ENCODE measurements at places on chromosomes 5 and 9. TPM values are rescaled to one million over a fixed set of nuclear protein-coding genes. Genes with fewer than 3 reads are reported as not detected.

GRCh38 chr9:93032545-93032944 is 26.0 kb upstream of the SUSD3 start:
- no peak for DNase-seq

GRCh38 chr5:58481066-58481676 is 10.1 kb upstream of the GAPT start:
- DNase-seq = no peak

GRCh38 chr5:72698481-72698880 is 118.0 kb upstream of the TNPO1 start:
- DNase-seq = no peak

DNA sequence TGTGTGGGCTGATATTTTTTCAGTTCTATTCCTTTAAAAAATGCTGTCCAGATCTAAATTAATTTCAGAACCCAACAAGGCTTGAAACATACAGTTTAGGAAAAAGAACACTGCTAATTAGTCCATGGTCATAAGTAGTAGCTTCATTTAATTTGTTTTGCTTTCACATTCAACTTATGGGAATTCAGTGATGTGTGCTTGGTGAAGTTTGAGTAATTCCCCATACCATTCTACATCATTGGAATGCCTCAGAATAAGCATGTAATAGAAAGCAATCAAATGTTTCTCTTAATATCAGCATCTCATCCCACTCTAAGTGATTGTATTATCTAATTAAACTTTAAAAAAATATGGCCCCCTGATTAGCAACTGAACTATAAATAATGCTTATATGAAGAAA is 2.7 kb downstream of the CNTLN start:
- DNase-seq = no peak

GRCh38 chr5:16593013-16593412 is 23.8 kb downstream of the RETREG1 start:
- DNase-seq = peak; percentile 38

- DNase-seq = no peak
These were observed 98.3 kb upstream of the BOD1 start for GRCh38 chr5:173714551-173715428.

DNA sequence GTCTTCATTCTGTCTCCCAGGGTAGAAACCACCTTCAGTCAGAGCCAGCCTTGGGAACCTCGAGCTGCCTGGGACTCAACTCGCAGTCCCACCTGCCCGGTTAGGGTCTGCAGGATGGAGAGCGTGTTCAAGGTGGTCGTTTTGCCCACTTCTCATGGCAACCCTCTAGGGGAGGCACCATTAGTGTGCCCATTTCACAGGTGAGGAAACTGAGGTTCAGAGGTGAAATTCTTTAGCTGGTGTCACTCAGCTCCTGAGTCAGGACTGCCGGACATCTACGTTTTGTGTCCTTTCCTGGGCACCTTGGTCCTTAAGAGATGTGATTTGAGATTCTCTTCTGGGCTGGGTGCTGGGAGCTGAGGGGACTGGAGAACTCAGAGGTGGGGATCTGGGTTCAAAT is 30.0 kb downstream of the DAB2IP start:
- no peak for DNase-seq

GRCh38 chr9:18822850-18823249 is 210.2 kb downstream of the SAXO1 start:
- no peak for DNase-seq

- no peak for DNase-seq
These were observed 6.9 kb upstream of the EXOC3 start for GRCh38 chr5:435961-436640.

GRCh38 chr5:156181656-156182055 is 145.3 kb upstream of the SGCD start:
- no peak for DNase-seq

GRCh38 chr5:143311428-143311827 is 92.1 kb downstream of the NR3C1 start:
- no peak for DNase-seq

GRCh38 chr5:125961150-125961549 is 462.1 kb upstream of the GRAMD2B start:
- DNase-seq = no peak

- no peak for DNase-seq
These were observed 41.2 kb downstream of the SLC6A3 start for GRCh38 chr5:1404062-1404461.

DNA sequence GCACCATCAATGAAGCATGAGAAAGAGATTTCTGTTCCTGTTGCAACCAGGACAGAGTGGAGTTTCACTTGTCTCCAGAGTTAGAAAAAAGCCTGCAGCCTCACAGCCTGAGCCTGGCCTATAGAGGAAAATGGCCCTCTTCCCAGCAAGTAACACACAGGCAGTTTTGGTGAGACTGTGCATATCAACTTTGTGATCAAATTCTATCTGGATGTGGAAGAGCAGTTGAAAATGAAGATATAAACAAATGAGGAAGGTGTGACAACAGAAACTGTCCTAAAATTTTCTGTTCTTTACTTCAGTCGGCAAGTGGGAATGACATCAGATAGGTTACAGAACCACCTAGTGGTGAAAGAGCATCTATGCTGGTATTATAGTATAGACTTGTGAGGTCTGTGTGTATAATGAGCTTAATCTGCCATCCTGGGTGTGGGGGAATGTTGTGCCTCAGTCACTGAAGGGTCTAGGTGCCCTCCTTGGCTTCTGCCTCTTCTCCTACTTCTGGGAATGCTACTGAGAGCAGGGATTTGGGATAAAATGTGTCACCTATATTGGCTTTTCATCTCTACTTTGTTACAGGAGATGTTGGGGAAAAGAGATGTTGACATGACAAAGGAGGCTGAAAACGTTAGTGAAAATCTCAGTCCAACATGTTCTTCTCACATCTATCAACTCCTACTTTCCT is 28.2 kb downstream of the YIPF5 start:
- DNase-seq = no peak

GRCh38 chr5:148911386-148911785 is 85.0 kb downstream of the ADRB2 start:
- no peak for DNase-seq

GRCh38 chr5:102682101-102682647 is 72.9 kb upstream of the PAM start:
- DNase-seq = no peak

GRCh38 chr5:169176709-169177694 is 123.9 kb downstream of the SLIT3 start:
- DNase-seq = no peak

GRCh38 chr9:121840838-121841760 is 189.7 kb downstream of the DAB2IP start:
- DNase-seq = no peak

DNA sequence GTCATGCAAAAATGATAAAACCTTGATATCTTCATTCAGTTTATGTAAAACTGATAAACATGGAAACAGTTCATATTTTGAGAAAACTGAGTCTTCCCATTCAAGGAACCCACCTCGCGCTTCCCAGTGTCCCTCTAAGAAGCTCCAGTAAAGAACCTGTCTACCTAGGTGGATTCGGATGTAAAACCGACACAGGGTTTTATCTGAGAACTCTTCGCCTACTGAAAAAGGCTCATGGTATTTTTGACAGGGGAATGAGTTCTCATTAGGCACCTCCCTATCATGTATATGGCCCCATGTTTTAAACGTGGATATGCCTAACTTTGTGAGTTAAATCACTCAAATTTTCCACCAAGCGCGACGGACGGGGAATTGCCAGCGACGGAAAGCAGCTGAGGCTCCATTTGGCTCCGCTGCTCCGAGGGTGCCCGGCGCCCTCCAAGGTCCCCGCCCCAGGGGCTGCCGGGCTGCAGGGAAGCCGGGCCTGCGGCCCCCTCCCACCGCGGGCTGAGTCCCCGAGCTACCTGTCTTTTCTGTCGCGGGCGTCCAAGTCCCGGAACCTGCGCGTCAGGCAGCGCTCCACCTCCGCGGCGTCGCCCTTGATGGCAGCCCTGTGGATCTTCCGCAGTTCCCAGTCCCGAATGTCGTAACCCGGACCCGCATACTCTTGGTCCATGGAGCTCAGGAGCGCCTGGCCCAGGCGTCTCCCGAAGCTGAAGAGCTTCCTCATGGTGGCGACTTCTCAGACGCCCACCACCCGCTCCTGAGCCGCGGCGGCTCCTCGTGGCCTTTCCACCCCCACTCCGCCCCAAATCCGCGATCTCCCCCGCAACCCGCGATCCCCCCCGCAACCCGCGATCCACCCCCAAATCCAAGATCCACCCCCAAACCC is 594 bp downstream of the ANKRD18A start:
- no peak for DNase-seq

- DNase-seq = no peak
These were observed 74.8 kb upstream of the ZNF622 start for GRCh38 chr5:16540421-16540820.

GRCh38 chr5:76964060-76964459 is 11.2 kb downstream of the CRHBP start:
- no peak for DNase-seq

- DNase-seq = no peak
These were observed 16.8 kb upstream of the CTSL start for GRCh38 chr9:87708986-87709728.

DNA sequence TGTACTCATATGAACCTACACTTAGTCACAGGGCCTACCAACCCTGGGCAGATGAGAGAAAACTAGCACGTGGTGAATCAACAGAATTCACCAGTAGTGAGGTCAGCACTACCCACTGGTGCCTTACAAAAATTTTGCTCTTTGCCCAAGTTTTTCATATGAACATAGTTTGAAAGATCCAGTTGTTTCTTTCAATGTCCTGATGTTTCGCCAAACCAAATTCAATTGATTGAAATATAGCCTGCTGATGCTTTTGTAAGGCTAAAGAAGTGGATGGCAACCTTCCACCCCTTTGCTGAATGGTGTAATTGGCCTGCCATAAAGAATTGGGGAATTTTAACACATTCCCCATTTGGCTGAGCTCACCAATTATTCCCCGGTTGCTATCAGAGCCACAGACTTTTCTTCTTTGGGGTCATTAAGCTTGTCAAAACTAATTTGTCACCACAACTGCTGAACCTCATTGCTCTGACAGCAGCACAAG is 339.2 kb downstream of the GLIS3 start:
- DNase-seq = no peak

The RGS3 gene
- 92.5 TPM for total RNA-seq

The CDKN2B gene
- 17.0 TPM for total RNA-seq

The OR13C5 gene
- total RNA-seq = not detected

The MEIKIN gene
- total RNA-seq = not detected

The UGT3A1 gene
- not detected for total RNA-seq

The SLC36A3 gene
- total RNA-seq = not detected

The C5orf58 gene
- total RNA-seq = not detected

The LPAR1 gene
- 49.4 TPM for total RNA-seq

The IL6ST gene
- total RNA-seq = 738 TPM

The SIT1 gene
- total RNA-seq = 0.74 TPM
